ENCODE measurements at places on chromosomes 3 and 15.
A peak's percentile ranks its signal among the peaks of the same experiment; 100 is the strongest.

- H3K4me1 ChIP-seq = no peaks in the 10 kb centered on the region
- DNase-seq = no peak
- no peaks in the 10 kb centered on the region for H3K36me3 ChIP-seq
- no peak overlapping the region for H3K27ac ChIP-seq
- H3K4me3 ChIP-seq = no peak overlapping the region
Observed at GRCh38 chr3:151912028-151912427, 38.6 kb downstream of the SUCNR1 start.

DNA sequence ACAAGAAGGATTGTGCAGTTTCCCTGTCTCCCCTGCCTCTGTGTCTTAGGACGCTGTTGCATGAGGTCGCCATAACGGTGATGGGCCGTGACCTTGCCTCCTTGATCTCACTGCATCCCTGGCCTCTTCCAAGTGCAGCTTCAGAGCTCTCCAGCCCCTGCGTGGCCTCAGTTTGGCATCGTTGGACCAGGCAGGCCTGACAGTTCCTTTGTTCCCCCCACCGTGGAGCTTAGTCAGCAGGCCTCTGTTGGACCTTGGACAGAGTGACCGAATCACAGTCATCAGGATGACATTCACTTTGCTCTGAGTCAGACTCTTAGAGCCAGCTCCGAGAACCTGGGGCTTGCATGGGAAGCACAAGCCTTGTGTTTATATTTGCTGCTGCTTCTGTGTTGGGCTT lies 139.4 kb downstream of the OPA1 start:
- no peaks in the 10 kb centered on the region for H3K4me1 ChIP-seq
- H3K27me3 ChIP-seq = 0 out of 2 replicates have a peak, but pooled peaks cover 4% of the 10 kb centered on the region
- DNase-seq = no peak

DNA sequence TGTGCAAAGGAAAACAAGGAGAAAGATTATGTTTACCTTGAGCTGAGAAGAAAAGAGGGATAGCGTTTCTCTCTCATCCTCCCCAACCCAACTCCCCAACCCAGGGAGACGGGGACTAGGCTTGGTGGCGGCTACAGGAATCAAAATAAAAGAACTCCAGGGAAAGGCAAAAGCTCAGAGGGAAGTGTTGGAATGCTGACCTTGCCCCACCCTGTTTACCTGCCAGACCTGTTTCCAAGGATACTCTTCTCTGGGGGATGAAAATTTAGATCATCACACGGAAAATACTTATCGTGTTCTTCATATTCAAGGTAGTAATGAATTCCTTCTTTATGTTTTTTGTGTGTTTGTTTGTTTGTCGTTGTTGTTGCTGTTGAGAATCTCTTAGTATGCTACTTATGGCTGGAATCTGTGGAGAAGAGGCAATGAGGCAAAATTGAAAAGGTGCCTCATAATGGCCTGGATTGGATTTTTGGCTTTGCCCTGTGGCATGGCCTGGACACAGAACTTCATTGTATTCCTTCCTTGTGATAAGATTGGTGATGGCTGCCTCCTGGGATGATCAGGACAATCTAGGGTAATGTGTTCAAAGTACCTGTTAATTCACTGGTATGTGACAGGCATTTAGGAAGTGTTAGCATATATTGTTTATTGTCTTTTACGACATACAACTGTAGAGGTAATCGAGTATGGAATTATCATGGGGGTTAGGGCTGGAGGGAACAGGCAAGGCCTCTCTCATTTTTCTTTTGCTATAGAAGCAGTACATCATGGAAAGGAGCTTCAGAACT lies 11.1 kb upstream of the TPRG1 start:
- H3K27ac ChIP-seq = no peak overlapping the region
- no peaks in the 10 kb centered on the region for H3K27me3 ChIP-seq
- no peak overlapping the region for H3K4me3 ChIP-seq
- DNase-seq = no peak

GRCh38 chr15:64776402-64776786 lies 1.0 kb upstream of the RBPMS2 start:
- H3K27me3 ChIP-seq = no peaks in the 10 kb centered on the region
- H3K36me3 ChIP-seq = no peaks in the 10 kb centered on the region
- peak overlapping the region; percentile 69 for H3K4me3 ChIP-seq
- no peak overlapping the region for H3K27ac ChIP-seq
- DNase-seq = no peak

- no peak for DNase-seq
- H3K4me1 ChIP-seq = no peaks in the 10 kb centered on the region
- no peaks in the 10 kb centered on the region for H3K36me3 ChIP-seq
- H3K27me3 ChIP-seq = no peaks in the 10 kb centered on the region
Observed at GRCh38 chr3:29514912-29515311, 234.0 kb downstream of the RBMS3 start.

GRCh38 chr3:114664006-114664405 lies 370.2 kb downstream of the TIGIT start:
- no peaks in the 10 kb centered on the region for H3K27me3 ChIP-seq
- no peaks in the 10 kb centered on the region for H3K36me3 ChIP-seq
- no peak for DNase-seq

- no peaks in the 10 kb centered on the region for H3K36me3 ChIP-seq
- H3K4me1 ChIP-seq = no peaks in the 10 kb centered on the region
- 0 out of 2 replicates have a peak, but pooled peaks cover 9% of the 10 kb centered on the region for H3K27me3 ChIP-seq
- H3K27ac ChIP-seq = no peak overlapping the region
- H3K4me3 ChIP-seq = no peak overlapping the region
Observed at GRCh38 chr15:89781891-89782618, 5.9 kb downstream of the MESP2 start.

GRCh38 chr3:188491276-188491687 lies 337.3 kb downstream of the LPP start:
- H3K4me1 ChIP-seq = no peaks in the 10 kb centered on the region
- H3K4me3 ChIP-seq = no peak overlapping the region
- DNase-seq = no peak
- H3K36me3 ChIP-seq = no peaks in the 10 kb centered on the region
- H3K27me3 ChIP-seq = no peaks in the 10 kb centered on the region

DNA sequence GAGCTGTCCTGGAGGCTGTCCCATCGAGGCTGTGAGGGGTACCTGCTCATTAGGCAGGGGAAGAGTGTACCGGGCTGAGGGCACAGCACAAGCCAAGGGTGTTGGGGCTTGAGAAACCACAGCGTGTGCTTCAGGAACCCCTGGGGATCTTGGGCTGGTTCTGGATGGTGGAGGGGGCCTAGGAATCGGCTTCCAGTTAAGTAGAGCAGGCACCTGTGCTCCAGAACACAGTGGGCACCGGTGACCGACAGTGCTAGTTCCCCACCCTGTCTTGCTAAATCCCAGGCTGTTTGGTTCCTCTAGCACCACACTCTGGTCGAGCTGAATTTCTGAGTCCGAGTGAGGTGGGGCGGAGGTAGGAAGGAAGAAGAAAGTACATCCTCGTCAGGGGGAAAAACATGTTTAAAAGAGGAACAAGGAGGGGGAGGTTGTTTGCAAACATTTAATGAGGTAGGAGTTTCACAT lies 29.1 kb downstream of the SLC6A6 start:
- no peaks in the 10 kb centered on the region for H3K36me3 ChIP-seq
- H3K4me3 ChIP-seq = no peak overlapping the region
- no peak for DNase-seq
- no peaks in the 10 kb centered on the region for H3K27me3 ChIP-seq
- peaks cover 33% of the 10 kb centered on the region for H3K4me1 ChIP-seq

Data from SJCRH30 (cell line).